CD4-positive, alpha-beta T cell treated with Interleukin-1 beta for 1 hour (primary cell): ENCODE measurements at places on chromosomes 3 and 15.

DNA sequence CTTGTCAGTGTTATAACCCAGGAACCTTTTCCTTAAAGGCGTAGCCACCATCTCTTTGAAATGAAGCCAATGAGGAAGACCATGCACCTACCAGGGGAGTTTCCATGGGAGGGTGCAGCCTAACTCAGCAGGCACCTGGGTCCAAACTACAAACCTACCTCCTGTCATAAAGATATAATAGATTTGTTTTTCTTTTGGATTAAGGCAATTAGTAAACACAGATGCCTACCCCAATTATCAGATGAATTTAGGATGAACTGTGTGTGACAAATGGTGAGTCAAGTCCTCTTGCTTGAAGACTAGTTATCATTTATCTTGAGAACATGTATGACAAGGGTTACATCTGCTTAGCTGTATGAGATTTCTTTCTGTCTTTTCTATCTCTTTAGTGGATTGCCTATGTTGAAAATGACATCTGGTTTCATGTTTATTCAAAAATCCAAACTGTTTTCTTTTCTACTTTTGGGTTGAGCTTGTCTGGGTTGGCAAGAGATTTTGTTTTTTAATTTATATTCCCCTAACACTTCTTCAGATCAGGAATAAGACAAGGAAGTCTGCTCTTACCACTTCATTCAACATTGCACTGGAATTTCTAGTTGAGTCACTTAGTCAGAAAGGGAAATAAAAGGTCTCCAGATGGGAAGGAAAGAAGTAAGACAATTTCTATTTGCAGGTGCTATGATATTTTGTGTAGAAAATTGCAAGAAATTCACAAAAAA, 149.9 kb downstream of the NEK10 start:
- DNase-seq: no peak

- no peak for DNase-seq
Measured at GRCh38 chr3:37745076-37745475, 116.6 kb upstream of the CTDSPL start.

DNA sequence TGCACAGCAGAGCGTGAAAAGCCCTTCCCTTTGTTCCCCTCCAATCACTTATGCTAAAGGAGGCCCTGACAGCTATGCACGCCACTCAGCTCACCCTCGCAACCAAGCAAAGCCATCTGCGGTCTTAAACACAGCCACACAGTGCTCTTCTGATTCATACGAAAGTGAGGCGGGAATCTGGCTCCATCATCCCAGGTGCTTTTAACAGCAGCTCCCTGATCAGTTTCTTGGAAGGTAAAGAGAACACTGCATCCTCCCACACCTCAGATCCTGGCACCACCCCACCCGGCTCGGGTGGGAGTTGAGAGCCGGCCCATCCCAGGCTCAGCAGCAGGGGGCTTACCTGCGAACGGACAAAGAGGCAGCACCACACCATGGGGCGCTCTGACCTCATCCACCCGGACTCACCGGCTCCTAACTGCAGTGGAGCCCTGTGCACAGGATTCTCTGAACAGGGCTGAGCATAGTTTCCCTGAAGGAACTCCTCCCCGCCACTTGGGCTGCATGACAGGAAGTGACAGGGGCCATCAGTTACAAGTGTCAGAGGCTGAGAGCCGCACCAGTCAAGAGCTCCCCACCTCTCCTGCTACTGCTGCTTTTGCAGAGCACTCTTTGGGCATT, 114.3 kb upstream of the ARHGEF3 start:
- DNase-seq: peak; percentile 78

DNA sequence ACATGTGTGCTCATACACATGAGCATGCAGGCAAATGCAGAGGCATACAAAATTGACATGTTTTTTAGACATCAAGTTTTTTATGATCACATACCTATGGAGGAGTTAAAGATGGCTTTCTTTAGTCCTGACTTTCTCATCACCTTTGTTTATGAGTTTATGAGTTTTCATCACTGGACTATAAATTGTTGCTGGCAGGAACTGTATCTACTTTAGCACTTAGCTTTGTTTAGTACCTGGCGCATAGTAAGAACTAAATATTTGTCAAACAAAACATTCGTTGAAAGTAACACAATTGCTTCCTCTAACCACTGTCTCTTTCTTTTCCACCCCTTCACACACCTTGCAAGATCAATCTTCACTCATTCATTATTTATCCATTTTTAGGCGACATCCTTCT, 182.6 kb downstream of the SUCNR1 start:
- no peak for DNase-seq

DNA sequence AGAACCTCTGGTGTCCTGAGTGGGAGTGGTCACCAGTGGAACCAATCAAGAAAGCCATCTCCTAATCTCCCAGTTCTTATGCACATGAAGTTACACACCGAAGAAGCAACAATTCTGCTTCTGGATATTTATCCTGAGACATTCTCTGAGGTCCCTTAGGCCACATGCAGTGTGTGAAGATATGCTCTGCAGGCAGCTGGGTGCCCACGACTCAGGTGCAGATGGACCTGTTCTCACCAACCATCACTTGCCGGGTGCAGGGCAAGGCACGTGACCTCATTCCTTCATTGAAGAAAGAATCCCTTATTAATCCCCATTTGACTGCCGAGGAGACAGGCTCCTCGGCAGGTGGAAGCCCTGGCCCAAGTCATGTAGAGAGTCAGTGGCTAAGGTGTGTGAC, 79.8 kb downstream of the WNT7A start:
- no peak for DNase-seq

- DNase-seq: peak; percentile 51
Measured at GRCh38 chr3:18223571-18223970, 201.6 kb downstream of the SATB1 start.

GRCh38 chr3:13851997-13852637, 27.8 kb downstream of the WNT7A start:
- DNase-seq: no peak

- no peak for DNase-seq
Measured at GRCh38 chr15:54033356-54033860, 55.2 kb downstream of the UNC13C start.

DNA sequence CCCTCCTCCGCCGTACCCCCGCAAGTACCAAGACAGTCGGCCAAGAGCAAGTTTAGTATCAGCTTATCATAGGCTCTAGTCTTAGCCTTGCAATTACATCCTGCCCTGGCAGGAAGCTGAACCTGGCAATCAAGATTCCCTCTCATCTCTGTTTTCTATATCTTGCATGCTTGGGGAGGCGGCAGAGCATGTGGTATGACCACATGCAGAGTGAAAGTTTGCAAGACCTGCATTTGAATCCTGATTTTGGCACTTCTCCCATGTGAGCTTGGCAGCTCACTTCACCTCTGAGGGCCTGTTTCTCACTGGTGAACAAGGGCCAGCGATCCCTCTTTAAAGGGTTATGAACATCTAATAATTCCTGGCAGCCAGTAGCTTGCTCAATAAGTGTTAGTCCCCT, 106.1 kb upstream of the FRMD4B start:
- DNase-seq: no peak

DNA sequence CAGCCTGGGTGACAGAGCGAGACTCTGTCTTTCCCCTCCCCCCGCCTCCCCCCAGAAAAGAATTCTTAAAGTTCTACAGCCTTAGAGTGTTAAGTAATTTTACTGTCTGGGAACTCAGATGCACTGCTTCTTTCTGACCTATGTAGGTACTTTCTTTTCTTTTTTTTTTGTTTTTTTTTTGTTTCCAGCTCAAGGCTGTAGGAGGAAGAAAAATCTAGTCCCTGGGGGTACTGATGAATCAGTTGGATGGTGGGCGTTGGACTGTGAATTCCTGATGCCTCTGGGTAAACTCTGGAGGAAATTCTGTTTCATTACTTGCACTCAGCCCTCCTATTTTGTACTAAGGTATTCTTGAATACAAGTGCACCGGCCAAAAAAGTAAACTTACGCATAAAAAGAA, 10.8 kb downstream of the GHRL start:
- DNase-seq: no peak

DNA sequence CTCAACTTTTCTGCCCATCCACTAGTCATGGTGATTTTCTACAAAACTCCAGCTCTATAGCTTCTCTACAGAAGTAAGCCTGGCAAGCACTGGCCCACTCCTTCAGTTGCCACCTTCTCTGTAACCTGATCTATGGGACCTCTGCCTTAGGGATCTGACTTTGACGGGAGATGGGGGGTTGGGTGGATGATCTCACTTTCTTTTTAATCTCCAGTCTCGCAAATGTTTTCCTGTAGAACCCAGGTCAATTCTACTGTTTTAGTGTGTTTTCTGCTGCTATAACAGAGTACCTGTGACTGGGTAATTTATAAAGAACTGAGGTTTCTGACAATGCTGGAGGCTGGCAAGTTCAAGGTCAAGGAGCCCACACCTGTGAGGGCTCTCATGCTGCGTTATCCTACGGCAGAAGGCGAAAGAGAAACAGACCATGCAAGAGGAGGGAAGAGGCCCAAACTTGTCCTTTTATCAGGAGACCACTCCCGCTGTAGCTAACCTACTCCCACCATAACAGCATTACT, 189.9 kb upstream of the THRB start:
- no peak for DNase-seq

DNA sequence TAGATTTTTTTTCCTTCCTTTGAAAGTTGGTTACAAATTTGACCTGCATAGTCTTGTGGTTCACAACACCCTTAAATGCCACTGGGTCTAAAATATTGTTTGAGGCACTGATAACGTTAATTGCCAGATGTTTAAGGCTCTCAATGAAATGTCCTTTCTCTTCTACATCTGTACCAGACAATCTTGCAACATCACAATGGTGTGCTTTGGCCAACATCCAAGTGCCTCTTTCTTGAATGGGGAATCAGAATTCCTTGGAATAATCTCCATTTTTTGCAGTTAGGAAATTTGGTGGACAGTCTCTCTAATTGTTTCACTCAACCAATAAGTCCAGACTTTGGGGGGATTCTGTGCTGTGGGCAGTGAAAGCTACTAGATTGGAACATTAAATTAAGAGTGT, 26.0 kb upstream of the PEX5L start:
- DNase-seq: no peak

- no peak for DNase-seq
Measured at GRCh38 chr3:183917776-183918175, 33.1 kb upstream of the PARL start.

DNA sequence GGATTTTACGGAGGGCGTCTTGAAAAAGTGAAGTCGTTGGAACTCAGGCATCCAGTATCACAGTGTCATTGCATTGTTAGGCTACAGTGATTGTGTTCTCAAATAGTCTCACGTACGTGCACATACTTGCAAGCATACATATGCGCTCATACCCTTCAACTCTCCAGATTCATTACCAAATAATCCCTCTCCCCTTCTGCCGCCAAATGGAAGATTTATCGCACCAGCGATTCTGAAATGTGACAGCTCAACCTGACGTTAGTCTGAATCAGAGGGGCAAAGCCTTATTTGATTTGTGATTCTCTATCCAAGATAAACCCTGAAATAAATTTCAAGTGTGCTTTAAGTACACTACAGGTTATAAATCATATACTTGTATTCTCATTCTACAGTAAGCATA, 119.4 kb downstream of the GADL1 start:
- no peak for DNase-seq

GRCh38 chr15:62972814-62973213, 69.7 kb upstream of the TPM1 start:
- DNase-seq: no peak

DNA sequence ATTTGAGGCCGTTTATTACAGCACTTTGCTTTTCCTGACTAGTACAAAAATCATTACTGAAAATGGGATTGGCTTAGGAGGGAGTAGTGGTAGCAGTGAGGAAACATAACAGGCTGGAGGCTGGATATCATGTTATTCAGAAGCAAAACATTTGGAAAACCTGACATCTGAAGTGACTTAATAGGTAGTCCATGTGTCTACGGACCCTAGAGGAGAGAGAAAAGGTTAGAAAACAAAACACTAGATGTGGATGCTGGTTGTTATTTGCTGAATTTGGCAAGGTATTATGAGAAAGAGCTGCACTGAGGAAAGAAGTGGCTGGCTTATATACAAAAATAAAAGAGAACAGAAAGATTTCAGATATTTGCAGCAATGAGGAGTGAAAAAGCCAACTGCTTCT, 139.9 kb downstream of the MEX3B start:
- DNase-seq: no peak

DNA sequence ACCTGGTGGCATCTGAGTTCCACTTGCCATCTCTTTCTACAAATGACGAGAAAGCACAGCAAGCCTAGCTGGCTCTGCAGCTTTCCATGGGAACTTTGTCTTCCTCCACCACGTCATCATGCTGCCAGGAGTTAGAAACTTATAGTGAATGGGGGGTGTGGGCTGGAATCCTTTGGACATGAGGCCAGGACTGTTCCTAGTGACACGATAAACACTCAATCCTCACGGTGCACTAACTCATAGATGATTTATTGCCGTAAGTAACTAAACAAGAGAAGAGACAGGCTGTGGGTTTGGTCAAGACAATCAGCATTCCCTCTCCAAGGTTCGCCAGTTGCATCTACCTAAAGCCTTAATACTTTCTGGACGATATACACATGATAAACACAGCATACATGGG, 50.6 kb downstream of the OXNAD1 start:
- no peak for DNase-seq

DNA sequence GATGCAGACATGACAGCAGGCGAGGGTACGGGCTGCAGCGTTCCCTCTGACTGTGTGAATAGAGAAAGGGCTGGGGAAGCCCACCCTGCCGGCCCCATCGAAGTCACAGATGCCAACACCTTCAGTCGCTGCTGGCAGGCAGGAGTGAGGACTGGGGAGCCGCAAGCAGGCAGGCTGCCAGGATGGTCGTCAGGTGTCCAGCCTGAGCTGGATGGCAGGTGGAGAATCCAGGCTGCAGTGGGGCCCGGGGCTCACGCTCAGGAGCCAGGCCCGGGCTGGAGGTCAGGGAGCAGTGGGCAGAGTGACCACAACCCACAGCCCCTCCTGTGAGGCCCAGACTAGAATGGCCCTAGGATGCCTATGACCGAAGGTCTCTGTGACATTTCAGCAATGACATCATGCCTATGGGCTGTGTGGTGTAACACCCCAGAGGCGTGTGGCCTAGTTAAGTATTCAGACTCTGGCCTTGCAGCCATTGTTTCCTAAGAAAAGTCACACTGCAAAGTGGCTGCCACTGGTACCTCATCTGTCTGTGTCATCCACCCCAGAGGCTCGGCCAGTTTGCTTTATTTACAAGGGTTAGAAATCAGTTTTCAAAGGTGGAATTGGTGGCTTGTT, 15.7 kb downstream of the PRR23E start:
- DNase-seq: no peak

DNA sequence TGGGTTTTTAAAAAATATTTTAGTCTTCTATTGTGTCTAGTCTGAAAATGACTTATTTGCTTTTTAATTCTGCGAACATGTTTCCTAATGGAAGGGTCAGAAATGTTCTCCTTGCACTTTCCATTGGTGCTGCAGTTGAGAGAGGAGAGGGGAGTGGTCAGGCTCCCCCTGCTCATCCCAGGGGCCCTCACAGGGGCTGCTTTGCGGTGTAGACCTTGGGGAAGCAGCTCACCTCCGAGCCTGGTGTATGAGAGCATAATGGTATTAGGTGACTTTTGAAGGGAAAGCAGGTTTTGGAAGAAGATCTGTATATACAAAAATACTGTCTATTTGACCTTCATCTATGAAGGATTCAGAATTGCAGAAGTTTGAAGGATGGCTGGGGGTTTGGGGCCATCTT, 28.3 kb downstream of the APBA2 start:
- no peak for DNase-seq

- DNase-seq: no peak
Measured at GRCh38 chr3:12142476-12142875, 16.2 kb downstream of the TIMP4 start.
